ENCODE measurements at places on chromosomes 5 and 9.

DNA sequence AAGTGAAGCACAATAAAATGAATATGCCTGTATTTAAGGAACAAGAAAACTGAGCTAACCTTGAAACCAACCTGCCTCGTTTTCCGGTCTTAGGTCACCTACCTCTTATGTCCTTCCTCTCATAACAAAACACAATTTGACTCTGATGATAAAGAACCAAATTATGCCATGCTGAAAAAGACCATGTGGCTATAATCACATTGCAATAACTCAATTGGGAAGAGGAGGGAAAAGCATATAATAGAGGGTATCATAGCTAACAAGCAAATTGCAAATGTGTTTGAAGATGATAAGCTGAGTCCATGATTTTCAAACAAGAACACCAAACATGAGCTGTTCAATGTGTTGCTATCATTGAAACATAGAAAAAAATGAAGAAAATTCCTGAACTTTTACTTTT is 260.8 kb downstream of the PLK2 start:
- no peak for DNase-seq

DNA sequence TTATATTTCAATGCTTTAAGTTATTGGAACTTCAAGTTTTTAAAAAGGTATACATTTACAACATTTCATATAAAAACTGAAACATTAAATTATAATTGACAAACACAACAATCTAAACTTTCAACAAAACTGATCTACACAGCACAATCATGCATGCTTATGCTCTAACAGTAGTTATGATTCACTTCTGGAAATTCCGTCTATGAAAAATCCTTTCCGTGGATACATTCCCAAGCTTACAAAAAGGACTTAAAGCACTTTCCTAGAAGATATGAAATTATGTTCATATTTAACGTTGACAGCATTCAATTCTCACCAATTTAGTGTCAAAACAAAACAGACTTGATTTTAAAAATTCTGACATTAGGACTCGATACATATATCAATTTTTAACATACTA is 3.7 kb downstream of the HNRNPH1 start:
- DNase-seq, result no peak

GRCh38 chr5:149185067-149185466 is 43.8 kb downstream of the ABLIM3 start:
- DNase-seq, result no peak

GRCh38 chr5:142254431-142254830 is 70.4 kb downstream of the SPRY4 start:
- no peak for DNase-seq

GRCh38 chr9:114164191-114164794 is 9.0 kb downstream of the COL27A1 start:
- no peak for DNase-seq

DNA sequence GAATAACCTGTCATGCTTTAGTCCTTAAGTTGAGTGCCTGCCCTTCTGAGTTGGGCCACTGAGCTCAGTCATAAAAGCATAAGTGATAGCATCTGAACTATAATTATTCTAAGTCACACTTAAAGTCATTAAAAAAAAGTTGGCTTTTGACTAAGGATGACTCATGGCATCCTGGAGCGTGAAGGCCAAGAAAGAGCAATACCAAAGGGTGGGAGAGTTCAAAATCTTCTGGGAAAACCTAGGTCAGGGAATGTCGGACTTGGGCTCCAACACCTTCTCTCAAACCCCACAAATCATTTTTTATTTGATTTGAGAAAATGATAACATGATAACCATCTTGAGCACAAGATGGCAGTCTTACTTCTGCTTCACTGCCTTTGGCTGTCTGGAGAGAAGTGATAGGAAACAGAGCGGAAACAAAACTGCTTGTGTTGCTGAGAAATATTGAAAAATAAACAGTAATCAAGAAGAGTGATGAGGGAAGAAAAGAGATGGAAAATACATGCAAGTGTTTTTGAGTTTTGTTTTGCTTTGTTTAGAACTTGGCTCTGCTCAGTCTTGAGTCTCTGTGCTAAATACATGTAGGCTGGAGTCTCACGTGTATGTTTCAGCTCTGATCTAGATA is 16.9 kb upstream of the NTRK2 start:
- no peak for DNase-seq

GRCh38 chr5:17614872-17615605 is 4.8 kb downstream of the TAF11L12 start:
- no peak for DNase-seq

GRCh38 chr5:133466556-133467334 is 145.6 kb downstream of the FSTL4 start:
- DNase-seq, result no peak

DNA sequence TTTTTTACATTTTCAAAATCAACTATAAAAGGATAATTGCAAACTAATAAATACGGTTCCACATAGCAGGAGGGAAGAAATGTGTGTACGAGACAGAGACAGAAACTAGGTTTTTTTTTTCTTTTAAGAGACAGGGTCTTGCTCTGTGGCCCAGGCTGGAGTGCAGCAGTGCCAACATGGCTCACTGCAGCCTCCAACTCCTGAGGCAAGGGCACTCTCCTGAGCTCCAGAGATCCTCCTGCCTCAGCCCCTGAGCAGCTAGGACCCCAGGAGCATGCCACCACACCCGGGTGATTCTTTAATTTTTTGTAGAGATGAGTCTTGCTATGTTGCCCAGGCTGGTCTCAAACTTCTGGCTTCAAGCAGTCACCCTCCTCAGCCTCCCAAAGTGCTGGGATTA is 2.1 kb upstream of the OR2V1 start:
- DNase-seq, result no peak

DNA sequence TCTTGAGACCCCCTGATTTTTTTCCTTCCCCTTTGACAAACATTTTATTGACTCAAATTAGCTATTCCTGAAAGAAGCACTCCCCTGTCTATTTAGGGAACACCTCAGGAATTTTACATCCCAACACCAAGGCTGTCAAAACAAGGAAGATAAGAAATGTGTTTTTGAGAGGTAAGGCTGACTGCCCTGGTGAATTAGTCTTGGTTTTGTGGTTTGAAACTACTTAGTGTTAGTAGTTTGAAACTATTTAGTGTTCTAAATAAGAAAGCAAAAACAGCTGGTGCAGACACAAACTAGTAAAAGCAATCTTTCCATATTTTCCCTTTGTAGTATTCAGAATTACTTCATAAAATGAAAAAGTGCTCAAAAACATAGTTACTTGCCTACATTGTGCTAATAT is 120.7 kb downstream of the PCSK1 start:
- DNase-seq, result no peak

DNA sequence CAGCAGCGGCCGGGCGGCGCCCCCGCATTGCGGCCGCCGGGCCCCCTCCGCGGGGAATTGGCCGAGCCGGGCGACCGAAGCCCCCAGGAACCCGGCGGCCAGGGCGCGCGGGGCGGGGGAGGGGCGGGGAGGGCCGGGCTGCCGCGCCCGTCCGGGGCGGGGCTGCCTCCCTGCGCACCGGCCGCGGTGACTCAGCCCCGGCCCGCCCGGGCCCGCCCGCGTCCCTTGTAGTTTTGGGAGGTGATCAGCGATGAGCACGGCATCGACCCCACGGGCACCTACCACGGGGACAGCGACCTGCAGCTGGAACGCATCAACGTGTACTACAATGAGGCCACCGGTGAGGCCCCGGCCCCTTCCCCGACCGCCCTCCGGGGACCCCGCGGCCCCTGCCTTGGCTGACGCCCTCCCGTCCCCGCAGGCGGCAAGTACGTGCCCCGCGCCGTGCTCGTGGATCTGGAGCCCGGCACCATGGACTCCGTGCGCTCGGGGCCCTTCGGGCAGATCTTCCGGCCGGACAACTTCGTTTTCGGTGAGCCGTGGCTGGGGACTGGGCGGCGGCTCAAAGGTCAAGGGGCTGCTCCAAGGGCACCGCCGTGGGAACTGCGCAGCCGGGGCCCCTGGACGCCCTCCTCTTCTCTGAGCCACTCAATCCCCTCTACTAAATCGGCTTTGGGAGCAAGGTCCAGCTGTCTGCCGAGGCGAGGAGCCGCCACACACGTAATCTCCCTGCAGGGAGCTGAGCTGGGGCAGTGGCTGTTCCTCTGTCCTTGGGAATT is 592 bp downstream of the TUBB4B start:
- DNase-seq, result no peak

Measured in foreskin melanocyte (primary cell).